Stimulated activated CD4-positive, alpha-beta T cell treated with anti-CD3 and anti-CD28 coated beads, Interleukin-1b, Interleukin-23, amount 100 ng/mL, for 48 hours (primary cell): ENCODE measurements at places on chromosomes 16 and 17.
A peak's percentile ranks its signal among the peaks of the same experiment; 100 is the strongest.

DNA sequence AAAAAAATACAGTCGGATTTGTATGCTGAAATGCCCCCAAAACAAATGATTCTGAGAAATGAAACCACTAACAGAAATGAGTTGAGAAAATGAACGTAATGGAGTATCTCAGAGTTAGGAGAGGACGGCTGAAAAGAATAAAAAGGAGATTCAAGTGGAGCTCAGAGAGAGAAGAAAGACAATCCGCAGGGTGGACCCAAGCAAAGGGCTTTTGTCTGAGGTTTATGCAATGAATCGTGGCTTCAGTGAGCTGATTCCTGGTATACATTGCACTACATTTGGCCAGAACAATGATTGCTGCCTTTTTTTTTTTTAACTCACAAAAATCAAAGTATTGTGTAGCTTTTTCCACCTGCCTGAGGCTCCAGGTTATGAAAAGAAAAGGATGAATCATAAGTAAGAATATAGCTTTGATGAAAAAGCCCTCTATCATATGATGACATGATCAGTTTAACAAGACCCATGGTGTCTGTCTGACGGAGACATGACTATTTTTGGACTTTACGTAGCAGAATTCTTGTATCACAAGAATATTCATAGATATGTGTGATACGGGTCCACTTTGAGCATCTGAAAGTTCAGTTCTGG, 4.4 kb upstream of the MED9 start:
- DNase-seq: no peak

DNA sequence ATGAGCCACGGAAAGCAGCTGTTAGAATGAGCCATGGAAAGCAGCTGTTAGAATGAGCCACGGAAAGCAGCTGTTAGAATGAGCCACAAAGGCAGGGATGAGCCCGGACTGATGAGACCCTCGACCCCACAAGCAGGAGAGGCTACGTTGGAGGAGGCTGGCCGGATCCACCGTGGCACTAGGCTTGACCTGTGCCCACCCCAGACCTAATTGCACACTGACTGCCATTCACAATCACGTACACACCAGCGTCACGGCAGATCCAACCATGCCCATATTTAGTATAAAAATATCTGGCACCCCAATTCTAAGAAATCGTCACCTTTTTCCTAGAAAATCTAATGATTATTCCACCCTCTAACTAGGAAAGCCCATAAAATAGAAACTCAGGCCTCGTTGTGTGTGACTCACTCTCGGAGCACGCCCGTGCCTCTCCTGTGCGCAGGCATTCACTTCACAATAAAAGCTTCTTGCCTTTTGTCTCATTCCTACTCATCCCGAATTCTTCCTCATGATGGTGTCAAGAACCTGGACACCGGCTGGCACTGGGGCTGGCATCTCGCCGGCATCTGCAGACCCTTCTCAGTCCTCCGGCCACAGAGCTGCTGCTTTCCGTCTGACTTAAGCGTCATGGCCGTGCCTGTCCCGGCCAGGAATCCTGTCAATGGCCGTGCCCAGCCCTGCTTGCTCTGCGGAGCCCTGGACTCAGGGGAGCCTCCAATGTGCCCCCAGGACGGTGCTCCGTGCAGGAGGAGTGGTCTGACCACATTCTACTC, 5.5 kb upstream of the SECTM1 start:
- DNase-seq: no peak

GRCh38 chr17:40355123-40355803, 9.3 kb downstream of the GJD3 start:
- DNase-seq: peak; percentile 74

GRCh38 chr16:10965440-10966061, 21.2 kb downstream of the CLEC16A start:
- DNase-seq: peak; percentile 47

GRCh38 chr17:72598695-72599094, 477.9 kb downstream of the SOX9 start:
- no peak for DNase-seq

DNA sequence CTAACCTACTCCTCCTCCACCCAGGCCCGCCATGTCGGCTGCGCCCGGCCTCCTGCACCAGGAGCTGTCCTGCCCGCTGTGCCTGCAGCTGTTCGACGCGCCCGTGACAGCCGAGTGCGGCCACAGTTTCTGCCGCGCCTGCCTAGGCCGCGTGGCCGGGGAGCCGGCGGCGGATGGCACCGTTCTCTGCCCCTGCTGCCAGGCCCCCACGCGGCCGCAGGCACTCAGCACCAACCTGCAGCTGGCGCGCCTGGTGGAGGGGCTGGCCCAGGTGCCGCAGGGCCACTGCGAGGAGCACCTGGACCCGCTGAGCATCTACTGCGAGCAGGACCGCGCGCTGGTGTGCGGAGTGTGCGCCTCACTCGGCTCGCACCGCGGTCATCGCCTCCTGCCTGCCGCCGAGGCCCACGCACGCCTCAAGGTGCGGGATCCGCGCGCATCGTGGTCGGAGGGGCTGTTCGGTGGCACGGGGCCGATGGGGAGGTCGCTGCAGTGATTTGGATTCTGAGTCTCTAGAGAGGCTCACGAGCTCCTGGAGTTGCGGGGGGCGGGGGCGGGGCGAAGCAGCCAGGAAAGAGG, 878 bp downstream of the TRIM72 start:
- DNase-seq: no peak

- DNase-seq: no peak
Measured at GRCh38 chr16:13463619-13464018, 456.3 kb upstream of the ERCC4 start.

GRCh38 chr16:59683709-59684108, 949.6 kb upstream of the GOT2 start:
- DNase-seq: no peak

- DNase-seq: no peak
Measured at GRCh38 chr16:351804-352520, 561 bp downstream of the AXIN1 start.

DNA sequence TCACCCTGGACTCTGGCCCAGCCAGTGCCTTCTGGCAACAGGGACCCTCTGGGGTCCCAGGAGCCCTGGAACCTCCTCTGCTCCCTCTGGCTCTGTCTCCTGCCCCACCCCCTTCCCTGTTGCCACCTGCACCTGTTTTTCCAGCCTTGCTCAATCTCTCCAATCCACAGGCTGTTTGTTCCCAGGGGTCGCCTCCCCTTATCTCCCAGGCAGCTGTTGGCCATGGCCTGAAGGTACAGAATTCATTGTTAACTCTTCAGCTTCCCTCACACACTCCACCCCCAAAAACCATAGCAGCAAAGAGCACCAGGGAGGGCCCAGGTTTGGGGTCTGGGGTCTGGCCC, 39.3 kb upstream of the TOB1 start:
- no peak for DNase-seq

DNA sequence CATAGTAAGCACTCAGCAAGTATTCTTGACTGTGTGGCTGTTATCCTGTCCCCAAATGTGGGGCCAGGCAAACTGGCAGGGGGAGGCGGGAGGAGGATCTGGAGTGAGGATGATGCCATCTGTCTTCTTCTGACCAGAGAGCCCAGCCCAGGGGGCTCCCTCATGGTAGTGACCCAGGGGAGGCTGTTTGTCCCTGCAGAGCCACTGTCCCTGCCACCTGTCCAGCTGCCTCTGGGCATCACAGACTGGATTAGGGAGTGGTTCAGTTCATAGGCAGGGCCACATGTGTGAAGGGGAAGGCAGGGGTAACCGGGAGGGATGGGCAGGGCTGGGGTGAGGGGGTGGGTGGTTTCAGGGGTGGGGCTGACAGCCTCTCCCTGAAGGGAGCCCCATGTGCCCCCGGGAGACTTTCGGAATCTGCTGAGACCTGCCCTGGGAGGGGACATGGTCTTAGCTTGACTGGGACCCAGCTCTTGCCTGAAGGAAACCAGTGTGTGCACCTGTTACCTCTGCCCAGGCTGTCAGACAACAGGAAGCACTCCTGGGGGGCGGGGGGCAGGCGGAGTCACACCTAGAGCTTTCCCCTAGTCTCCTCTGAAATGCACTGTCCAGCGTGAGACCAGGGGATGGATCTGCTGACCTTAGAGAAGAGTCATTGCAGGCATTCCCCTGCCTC, 15.2 kb downstream of the ARHGAP23 start:
- no peak for DNase-seq

- DNase-seq: no peak
Measured at GRCh38 chr16:31099860-31100638, 5.5 kb upstream of the VKORC1 start.

GRCh38 chr16:52271088-52271750, 275.7 kb downstream of the TOX3 start:
- no peak for DNase-seq

DNA sequence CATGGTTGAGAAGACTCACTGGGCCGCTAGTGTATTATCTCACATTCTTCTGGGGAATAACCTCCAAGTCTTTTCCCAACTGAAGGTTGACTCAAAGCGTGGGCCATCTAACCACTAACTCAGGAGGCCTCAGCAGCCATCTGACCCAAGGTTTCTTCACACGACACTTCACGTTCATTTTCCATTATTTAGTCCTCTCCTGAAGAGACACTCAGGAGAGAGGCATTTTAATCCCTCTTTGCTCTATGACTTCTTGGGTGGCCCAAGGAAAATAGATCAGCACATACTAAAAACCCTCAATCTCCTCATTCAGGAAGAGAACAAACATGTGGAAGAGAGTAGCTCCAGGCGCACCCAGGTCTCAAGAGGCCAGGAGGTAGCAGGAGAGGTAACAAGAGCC, 252.8 kb upstream of the FOXF1 start:
- DNase-seq: no peak

GRCh38 chr16:27237219-27238015, 31.2 kb downstream of the NSMCE1 start:
- peak; percentile 90 for DNase-seq

DNA sequence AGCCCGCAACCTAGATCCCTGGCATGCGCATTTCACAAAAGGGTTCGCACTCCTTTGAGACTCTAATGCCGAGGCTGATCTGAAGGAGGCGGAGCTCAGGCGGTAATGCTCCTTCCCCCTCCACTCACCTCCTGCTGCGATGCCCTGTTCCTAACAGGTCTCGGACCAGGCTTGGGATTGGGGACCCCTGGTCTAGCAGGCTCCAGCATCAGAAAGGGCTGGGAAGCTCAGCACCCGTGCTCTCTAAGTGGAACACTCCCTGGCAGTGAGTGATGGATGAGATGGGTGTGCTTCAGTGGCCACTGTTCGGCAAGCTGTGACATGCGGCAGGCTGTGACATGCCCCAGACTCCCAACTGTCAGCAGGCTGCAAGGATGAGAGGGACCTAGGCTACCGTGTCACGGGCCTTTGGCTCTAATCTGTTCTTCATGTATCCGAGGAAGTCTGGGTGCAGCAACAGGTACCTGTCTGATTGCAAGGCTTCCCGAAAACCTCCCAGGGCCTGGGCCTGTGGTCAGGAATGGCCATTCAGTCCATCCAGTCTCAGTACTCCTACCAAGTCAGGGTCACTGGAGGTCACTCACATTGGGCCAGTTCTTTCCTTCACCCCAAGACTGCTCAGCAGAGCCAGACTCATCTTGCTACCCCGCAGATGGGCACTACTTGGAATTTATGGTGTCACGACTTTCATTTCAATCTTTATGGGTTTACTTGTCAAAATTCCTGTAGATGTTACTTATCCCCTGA, 1.3 kb upstream of the ST6GALNAC2 start:
- no peak for DNase-seq

DNA sequence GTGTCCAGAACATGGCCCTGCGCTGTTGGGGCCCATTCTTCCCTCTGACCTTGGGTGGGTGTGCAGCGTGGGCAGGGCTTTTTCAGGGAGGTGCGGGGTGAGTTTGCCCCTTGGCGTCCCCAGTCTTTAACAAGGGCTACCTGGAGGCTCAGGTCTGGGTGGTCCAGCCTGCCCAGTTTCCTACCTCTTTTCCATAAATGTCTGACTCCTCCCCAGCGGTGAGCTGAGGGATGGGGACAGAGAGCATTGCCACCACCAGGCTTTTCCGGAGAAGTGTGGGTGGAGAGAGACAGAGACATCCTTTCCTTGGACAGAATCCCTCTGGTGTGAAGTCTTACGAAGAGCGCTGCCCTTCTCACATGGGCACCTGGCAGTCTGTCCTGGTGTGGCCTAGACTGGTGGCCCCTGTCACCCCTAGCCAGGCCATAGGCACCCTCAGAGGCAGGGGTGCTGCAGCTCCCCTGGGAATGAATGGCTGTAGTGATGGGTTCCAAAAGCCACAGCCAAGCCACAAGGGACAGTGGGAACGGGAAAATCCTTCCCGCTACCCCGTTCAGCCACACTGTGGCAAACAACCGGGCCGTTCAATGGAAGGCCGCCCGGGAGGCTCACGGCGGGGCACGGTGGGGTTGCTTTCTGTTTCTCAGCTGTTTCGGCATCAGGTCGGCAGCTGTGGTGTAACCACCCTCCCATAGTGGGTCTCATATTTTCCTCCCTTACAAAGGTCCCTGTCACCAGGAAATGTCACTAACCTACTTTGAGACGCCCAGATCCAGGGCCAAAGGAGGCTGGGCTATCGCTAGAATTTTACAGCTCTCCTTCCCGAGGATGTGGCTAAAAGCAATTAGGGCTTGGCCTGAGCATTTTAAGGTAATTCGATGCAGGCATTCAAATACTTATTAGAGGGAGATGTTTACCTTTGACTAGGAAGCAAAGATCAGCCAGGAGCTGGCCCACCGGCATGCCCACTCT, 61.9 kb upstream of the GSE1 start:
- no peak for DNase-seq

GRCh38 chr16:66113223-66113622, 253.3 kb upstream of the CDH5 start:
- DNase-seq: no peak

GRCh38 chr16:78519896-78520295, 420.4 kb downstream of the WWOX start:
- no peak for DNase-seq

GRCh38 chr17:66682283-66682682, 152.6 kb upstream of the CACNG5 start:
- no peak for DNase-seq

GRCh38 chr17:50679008-50679544, 28.6 kb downstream of the ANKRD40 start:
- DNase-seq: no peak

DNA sequence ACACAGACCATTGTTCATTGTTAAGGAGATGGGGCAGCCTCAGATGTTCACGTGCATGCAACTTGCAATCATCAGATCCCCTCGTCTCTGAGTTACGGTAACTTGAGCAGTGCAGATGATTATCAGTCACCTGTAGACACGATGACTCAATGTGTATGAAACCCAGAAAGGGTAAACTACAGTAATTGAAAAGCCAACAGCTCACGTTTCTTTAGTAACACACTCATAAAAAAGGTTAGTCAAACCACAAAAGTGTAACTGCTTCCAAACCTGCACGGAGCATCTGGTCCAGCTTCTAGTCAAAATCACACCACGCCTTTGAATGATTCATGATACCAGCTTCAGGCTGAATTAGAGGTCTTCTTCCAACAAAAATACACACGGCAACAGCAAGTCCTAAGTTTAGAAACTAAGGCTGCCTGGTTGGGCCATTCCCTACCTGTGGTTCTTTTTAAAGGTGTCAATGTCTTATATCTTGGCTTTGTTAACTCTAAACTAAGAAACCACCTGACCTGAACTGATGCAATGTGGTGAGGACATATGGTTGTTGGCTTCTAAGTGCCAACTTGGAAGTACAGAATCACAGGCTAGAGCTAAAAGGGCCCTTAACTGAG, 32.3 kb downstream of the GRB7 start:
- DNase-seq: peak; percentile 82

GRCh38 chr17:42251115-42251514, 25.1 kb downstream of the STAT5B start:
- DNase-seq: no peak
